Tibial nerve (tissue), 4 donors: ENCODE measurements at places on chromosomes 16 and 17. TPM values are rescaled to one million over a fixed set of nuclear protein-coding genes. Genes with fewer than 3 reads are reported as not detected.

DNA sequence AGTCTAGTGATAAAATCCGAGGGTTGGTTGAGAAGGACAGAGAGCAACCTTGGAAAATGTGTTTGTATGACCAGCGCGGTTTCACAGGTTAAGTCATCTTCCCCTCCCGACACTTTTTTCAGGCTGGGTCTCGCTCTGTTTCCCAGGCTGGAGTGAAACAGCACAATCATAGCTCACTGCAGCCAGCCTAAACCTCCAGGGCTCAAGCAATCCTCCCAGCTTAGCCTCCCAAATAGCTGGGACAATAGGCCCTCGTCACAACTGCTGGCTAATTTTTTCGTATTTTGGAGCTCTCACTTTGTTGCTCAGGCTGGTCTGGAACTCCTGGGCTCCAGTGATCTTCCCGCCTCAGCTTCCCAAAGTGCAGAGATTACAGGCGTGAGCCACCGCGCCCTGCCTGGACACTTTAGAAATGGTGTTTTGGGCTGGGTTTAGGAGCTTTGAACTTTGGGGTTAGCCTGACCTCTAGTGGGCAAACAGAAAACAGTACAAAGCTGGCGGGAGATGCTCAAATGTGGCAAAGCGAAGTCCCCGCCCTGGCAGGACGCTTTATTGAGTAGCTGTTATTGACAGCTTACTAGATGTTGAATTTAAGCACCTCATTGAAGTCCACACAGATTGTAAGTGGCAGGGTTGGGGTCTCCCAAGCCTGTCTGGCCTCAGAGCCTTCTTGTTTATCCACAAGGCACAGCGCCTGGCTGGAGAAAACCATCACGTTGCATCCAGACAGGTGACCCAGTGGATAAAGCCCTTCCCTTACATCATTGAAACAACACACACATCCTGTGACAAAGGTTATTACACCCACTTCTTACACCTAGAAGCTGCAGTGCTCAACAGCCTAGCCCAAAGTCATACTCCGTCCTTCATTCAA is 34.7 kb upstream of the RBBP6 start:
- H3K4me1 ChIP-seq, result no peaks in the 10 kb centered on the region
- no peaks in the 10 kb centered on the region for H3K27me3 ChIP-seq
- no peak for DNase-seq
- no peak overlapping the region for H3K27ac ChIP-seq

ALDOC gene
- total RNA-seq, result 222 TPM

- H3K4me1 ChIP-seq, result no peaks in the 10 kb centered on the region
- no peak for DNase-seq
- no peaks in the 10 kb centered on the region for H3K36me3 ChIP-seq
- H3K4me3 ChIP-seq, result no peak overlapping the region
These were observed 153.7 kb downstream of the NTN1 start for GRCh38 chr17:9174779-9175574.

- H3K27me3 ChIP-seq, result no peaks in the 10 kb centered on the region
- H3K36me3 ChIP-seq, result no peaks in the 10 kb centered on the region
- no peak overlapping the region for H3K27ac ChIP-seq
These were observed 109.4 kb downstream of the CDK5R1 start for GRCh38 chr17:32596206-32596605.

GRCh38 chr17:57544834-57545463 is 200.2 kb downstream of the CCDC182 start:
- no peaks in the 10 kb centered on the region for H3K27me3 ChIP-seq
- no peaks in the 10 kb centered on the region for H3K36me3 ChIP-seq
- no peak for DNase-seq
- no peak overlapping the region for H3K4me3 ChIP-seq

GRCh38 chr16:77276661-77277060 is 77.5 kb downstream of the SYCE1L start:
- no peaks in the 10 kb centered on the region for H3K27me3 ChIP-seq
- no peak overlapping the region for H3K4me3 ChIP-seq
- H3K4me1 ChIP-seq, result no peaks in the 10 kb centered on the region
- H3K27ac ChIP-seq, result no peak overlapping the region
- DNase-seq, result no peak

DNA sequence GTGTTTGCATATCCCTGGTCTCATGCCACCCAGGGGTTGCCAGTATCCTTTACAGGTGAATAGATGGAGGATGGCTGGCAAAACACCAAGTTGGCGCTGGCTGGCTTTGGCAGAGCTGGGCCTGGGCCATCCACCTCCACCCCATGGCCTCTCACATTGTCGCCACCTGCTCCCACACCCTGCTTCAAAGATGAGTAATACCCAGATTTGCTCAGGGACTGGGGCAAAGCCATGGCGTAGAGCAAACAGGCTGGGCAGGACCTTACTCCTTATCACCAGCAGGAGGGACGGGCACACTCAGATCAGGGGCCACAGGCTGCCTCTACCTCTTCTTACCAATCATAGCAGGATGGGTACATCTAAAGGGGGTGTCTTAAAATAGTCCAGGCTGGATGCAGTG is 24.3 kb downstream of the PLA2G10 start:
- H3K4me3 ChIP-seq, result no peak overlapping the region
- H3K36me3 ChIP-seq, result no peaks in the 10 kb centered on the region
- DNase-seq, result no peak
- no peaks in the 10 kb centered on the region for H3K27me3 ChIP-seq
- no peak overlapping the region for H3K27ac ChIP-seq
- H3K4me1 ChIP-seq, result no peaks in the 10 kb centered on the region

DNA sequence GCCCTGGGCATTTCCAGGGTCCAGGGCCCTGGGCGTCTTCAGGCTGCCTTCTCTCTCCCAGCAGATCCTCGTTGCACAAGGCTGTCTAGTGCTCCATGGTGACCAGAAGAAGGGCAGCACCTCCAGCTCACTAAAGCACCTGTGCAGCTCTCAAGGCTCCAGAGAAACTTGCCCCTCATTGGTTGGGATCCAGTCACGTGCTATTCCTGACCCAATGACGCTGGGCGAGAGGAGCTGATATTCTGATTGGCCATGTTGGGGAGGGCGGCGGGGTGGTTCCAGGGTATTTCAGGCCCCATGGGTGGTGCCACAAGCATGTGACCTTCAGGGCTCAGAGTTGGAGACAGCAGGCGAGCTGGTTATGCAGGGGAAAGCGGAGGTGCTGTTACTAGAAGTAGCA is 309.1 kb downstream of the TOX3 start:
- H3K27ac ChIP-seq, result no peak overlapping the region
- H3K27me3 ChIP-seq, result no peaks in the 10 kb centered on the region
- no peak overlapping the region for H3K4me3 ChIP-seq
- H3K4me1 ChIP-seq, result no peaks in the 10 kb centered on the region
- DNase-seq, result no peak
- H3K36me3 ChIP-seq, result no peaks in the 10 kb centered on the region

DNA sequence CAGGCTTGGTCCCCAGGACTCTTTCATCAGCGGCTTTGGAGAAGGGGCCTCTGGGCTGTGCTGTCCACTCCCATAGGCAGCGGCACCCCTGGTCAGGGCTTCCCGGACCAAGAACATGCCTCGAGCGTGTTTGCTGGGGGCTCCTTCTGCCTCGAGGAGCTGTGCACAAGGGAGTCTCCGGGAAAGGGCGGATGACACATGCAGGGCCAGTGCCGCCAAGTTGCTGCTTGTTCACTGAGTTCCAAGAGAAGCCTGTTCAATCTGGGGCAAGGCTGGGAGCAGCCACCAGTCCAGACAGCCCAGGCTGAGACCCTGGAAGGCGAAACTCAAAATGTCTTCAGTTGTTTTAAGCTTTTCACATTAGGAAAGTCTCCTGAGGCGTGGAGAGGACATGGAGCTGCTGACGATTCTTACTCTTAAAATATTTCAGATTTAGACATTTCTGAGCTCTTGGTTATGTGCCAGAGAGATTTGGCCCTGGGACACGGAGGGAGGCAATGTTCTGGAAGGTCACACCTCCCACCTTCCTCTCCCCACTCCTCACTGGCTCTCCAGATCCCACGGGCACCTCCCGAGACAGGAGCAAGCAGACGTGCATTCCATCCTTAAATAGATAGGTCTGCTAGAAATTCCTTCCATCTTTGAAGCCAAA is 84.5 kb upstream of the ZNF469 start:
- no peaks in the 10 kb centered on the region for H3K4me1 ChIP-seq
- H3K27me3 ChIP-seq, result no peaks in the 10 kb centered on the region
- H3K4me3 ChIP-seq, result no peak overlapping the region

C16orf89 gene
- total RNA-seq, result 39.0 TPM

DNA sequence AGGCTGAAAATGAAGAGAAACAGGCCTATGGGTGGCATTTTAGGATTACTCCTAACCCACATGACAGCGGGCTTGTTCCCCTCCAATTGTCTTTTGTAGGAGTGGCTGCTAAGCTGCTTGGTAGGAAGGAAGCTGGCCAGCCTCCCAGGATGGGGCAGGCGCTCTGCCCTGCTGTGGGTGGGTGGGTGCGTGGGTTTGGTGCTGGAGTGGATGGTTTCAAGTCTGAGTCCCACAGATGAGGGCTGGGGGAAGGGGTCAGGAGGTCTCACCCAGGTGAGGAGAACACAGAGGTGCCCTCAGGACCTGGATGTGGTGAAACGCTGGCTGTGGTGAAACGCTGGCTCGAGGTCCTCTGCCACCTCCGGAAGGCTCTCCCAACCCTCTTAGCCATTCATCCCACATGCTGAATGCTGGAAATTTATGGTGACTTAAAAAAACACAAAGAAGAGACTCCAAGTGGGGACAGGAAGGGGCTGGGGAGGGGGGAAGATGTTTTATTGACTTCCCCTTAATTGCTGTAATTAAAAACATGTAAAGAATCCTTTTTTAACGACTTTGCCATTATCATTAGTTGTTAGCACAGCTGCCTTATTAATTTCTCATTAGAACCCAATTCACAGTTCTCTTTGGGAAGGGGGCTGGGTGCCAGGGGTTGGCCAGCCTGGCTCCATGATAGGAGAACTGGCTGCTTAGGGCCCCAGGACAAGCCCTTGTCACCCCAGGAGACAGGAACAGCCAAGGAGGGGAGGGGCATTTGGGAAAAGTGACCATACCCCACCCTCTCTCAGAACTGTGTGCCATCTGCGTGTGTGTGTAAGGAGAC is 153.5 kb upstream of the CDC42EP4 start:
- no peak for DNase-seq
- H3K27me3 ChIP-seq, result no peaks in the 10 kb centered on the region
- no peaks in the 10 kb centered on the region for H3K4me1 ChIP-seq
- H3K27ac ChIP-seq, result no peak overlapping the region
- H3K36me3 ChIP-seq, result no peaks in the 10 kb centered on the region

RAB11FIP4 gene
- 6.9 TPM for total RNA-seq

DNA sequence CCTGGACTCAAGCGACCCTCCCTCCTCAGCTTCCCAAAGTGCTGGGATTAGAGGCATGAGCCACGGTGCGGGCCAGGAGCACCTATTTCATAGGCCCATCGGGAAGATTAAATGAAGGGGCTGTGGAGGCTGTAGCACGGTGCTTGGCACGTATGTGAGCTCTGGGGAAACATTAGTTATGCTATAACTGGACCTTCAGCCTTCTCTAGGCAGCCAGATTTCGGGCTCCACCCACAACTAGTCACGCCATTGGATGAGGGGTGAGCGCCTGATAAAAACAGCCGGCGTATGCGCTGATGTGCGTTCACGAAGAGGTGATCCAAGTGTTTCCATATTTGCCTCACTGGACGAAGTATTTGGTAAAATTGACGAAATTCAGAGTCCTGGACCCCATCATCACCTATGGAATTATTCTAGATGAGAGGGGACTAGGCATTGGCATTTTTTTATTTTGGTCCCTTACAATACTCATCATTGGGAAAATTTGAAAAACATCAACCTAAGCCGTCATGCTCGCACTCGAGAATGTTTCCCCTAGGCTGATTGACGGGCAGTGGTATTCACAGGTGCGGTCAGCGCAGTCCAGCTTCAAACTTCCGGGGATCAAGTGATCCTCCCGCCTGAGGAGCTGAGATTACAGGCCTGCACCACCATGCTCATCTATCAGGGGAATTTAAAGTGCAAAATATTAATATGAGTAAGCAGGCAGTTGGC is 1.8 kb upstream of the ANKRD11 start:
- no peaks in the 10 kb centered on the region for H3K36me3 ChIP-seq
- H3K4me1 ChIP-seq, result peaks cover 27% of the 10 kb centered on the region
- H3K27ac ChIP-seq, result no peak overlapping the region

C16orf96 gene
- 0.21 TPM for total RNA-seq
